Keratinocyte (primary cell): ENCODE measurements at places on chromosomes 11 and 22. TPM values are rescaled to one million over a fixed set of nuclear protein-coding genes. Genes with fewer than 3 reads are reported as not detected.
A peak's percentile ranks its signal among the peaks of the same experiment; 100 is the strongest.

GRCh38 chr22:44926491-44927415 lies 83.1 kb downstream of the PHF21B start:
- no peaks in the 10 kb centered on the region for H3K36me3 ChIP-seq
- no peak overlapping the region for H3K27ac ChIP-seq
- DNase-seq = no peak

- no peak for DNase-seq
- no peak overlapping the region for H3K4me3 ChIP-seq
- H3K36me3 ChIP-seq = no peaks in the 10 kb centered on the region
- peak overlapping the region; percentile 44 for H3K27ac ChIP-seq
- H3K4me1 ChIP-seq = peaks cover 13% of the 10 kb centered on the region
- no peaks in the 10 kb centered on the region for H3K27me3 ChIP-seq
These were observed 6.7 kb downstream of the CENPM start for GRCh38 chr22:41939981-41940831.

DNA sequence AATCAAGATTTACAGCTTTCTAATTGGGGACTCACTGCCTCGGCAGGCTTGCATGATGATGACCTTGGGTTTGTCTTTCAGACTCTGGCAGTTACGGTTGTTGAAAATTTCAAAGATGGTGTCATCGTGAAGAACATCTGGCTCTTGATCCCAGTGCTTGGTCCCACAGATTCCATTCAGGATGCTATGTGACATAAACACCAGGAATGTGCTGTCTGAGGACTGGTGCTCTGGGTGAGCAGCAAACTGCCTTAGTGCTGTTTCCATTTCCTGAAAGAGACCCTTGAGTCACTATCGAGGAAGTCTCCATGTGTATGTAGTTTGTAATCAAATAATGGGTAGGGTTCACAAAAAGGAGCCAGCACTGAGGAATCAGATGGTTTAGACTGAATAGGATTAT lies 7.1 kb downstream of the CASP12 start:
- no peak overlapping the region for H3K27ac ChIP-seq
- H3K4me3 ChIP-seq = no peak overlapping the region
- no peaks in the 10 kb centered on the region for H3K27me3 ChIP-seq
- H3K4me1 ChIP-seq = no peaks in the 10 kb centered on the region
- DNase-seq = no peak

- DNase-seq = no peak
- H3K4me3 ChIP-seq = no peak overlapping the region
- H3K27me3 ChIP-seq = peaks cover 3% of the 10 kb centered on the region
- H3K36me3 ChIP-seq = no peaks in the 10 kb centered on the region
These were observed 1104.8 kb downstream of the DLG2 start for GRCh38 chr11:84522331-84522730.

Gene MAPK8IP1
- polyA plus RNA-seq = 0.51 to 0.95 TPM (median 0.83 TPM) in 3 replicates

DNA sequence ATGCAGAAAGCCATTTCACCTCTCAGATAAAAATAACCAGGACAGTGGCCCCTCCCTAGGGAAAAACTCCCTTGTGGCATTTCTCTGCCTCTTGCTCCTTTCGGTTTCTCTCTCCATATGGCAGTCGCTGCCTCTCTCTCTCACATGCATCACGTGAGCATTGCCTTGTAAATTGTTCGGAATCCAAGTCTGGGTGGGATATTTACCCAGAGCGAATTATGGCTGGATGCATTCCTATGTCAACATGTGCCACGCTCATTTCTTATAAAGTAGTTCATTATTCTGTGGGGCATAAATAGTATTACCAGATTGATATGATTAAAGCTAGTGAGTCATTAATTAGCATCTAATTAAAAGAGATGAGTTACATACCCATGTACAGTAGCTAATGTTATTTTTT lies 392.9 kb downstream of the INSC start:
- no peak overlapping the region for H3K4me3 ChIP-seq
- no peaks in the 10 kb centered on the region for H3K4me1 ChIP-seq
- H3K36me3 ChIP-seq = no peaks in the 10 kb centered on the region
- H3K27me3 ChIP-seq = no peaks in the 10 kb centered on the region

GRCh38 chr11:2888266-2888968 lies 2.8 kb upstream of the CDKN1C start:
- peaks cover 24% of the 10 kb centered on the region for H3K27me3 ChIP-seq
- no peak overlapping the region for H3K4me3 ChIP-seq
- DNase-seq = no peak
- peaks cover 29% of the 10 kb centered on the region for H3K4me1 ChIP-seq
- H3K36me3 ChIP-seq = no peaks in the 10 kb centered on the region

GRCh38 chr22:21067901-21068680 lies 22.3 kb downstream of the LRRC74B start:
- H3K4me1 ChIP-seq = peaks cover 6% of the 10 kb centered on the region
- H3K27ac ChIP-seq = no peak overlapping the region
- H3K27me3 ChIP-seq = peaks cover 8% of the 10 kb centered on the region
- DNase-seq = no peak
- H3K36me3 ChIP-seq = no peaks in the 10 kb centered on the region

DNA sequence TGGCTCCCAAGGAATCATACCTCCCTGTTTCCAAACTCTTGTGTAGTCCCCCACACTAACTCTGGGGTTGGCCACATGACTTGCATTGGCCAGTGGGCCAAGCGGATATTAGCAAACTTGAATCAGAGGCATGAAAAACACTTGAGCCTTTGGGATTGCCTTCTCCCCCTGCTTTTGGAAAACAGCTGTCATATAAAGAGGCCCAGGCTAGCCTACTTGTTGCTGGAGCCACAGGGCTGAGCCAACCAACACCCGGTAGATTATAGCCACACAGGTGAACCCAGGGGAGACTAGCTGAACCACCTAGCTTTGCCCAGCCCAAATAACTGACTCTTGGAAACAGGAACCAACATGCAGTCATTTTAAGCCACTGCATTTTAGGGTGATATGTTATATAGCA lies 354.8 kb downstream of the TENM4 start:
- peaks cover 25% of the 10 kb centered on the region for H3K4me1 ChIP-seq
- no peak overlapping the region for H3K4me3 ChIP-seq
- H3K36me3 ChIP-seq = no peaks in the 10 kb centered on the region
- no peaks in the 10 kb centered on the region for H3K27me3 ChIP-seq

GRCh38 chr11:43697679-43698078 lies 17.1 kb downstream of the HSD17B12 start:
- no peak overlapping the region for H3K27ac ChIP-seq
- DNase-seq = no peak
- no peaks in the 10 kb centered on the region for H3K27me3 ChIP-seq
- no peak overlapping the region for H3K4me3 ChIP-seq
- peaks cover 7% of the 10 kb centered on the region for H3K36me3 ChIP-seq

- no peak for DNase-seq
- H3K27me3 ChIP-seq = no peaks in the 10 kb centered on the region
- peak overlapping the region; percentile 87 for H3K27ac ChIP-seq
- no peaks in the 10 kb centered on the region for H3K36me3 ChIP-seq
- peak overlapping the region; percentile 78 for H3K4me3 ChIP-seq
- peaks cover 52% of the 10 kb centered on the region for H3K4me1 ChIP-seq
These were observed 40.9 kb upstream of the BLID start for GRCh38 chr11:122156940-122157382.

DNA sequence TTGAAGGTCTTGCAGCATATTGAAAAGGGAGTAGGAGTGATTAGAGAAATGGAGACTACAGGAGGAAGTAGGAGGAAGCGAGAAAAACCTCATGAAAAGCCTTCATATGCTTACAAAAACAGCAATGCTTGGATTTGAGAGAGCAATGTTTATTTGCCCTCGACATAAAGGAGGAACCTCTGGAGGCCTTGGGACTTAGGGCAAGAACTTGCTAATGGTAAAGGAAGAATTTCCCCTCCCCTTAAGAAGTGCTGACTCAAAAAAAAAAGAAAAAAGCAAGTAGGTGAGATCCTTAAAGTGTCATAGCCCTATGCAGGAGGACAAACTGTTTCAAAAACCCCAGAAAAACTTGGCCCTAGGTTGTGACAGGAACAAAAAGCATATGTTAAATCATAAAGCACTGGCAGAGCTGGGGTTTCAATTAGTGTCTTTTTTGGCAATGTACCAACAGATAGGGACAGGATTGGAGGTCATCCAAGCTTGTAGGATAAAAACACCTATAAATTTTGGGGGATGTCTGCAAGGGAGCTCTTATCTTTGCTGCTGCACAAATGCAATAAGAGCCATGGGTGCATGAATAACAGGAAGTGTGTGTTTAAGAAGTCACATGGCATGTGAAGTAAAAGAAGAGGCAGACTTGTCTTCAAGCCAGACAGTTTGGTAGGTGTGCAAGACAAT lies 4.9 kb downstream of the GLYAT start:
- no peak overlapping the region for H3K4me3 ChIP-seq
- H3K27me3 ChIP-seq = no peaks in the 10 kb centered on the region
- H3K4me1 ChIP-seq = peaks cover 2% of the 10 kb centered on the region
- no peak for DNase-seq
- no peaks in the 10 kb centered on the region for H3K36me3 ChIP-seq

Gene SLC22A25
- not detected in 3 replicates for polyA plus RNA-seq

- no peak overlapping the region for H3K27ac ChIP-seq
- no peaks in the 10 kb centered on the region for H3K36me3 ChIP-seq
- no peaks in the 10 kb centered on the region for H3K27me3 ChIP-seq
- no peaks in the 10 kb centered on the region for H3K4me1 ChIP-seq
- DNase-seq = no peak
These were observed 874 bp downstream of the APOL1 start for GRCh38 chr22:36253523-36254490.

GRCh38 chr11:25423436-25424199 lies 908.3 kb upstream of the ANO3 start:
- no peak overlapping the region for H3K27ac ChIP-seq
- no peaks in the 10 kb centered on the region for H3K4me1 ChIP-seq
- no peak for DNase-seq
- H3K36me3 ChIP-seq = no peaks in the 10 kb centered on the region

- H3K4me3 ChIP-seq = no peak overlapping the region
- H3K27me3 ChIP-seq = peaks cover 5% of the 10 kb centered on the region
- no peak overlapping the region for H3K27ac ChIP-seq
These were observed 90.5 kb upstream of the ARHGAP32 start for GRCh38 chr11:129282634-129283033.

GRCh38 chr11:106295974-106296373 lies 218.5 kb downstream of the AASDHPPT start:
- H3K4me3 ChIP-seq = no peak overlapping the region
- no peaks in the 10 kb centered on the region for H3K27me3 ChIP-seq
- DNase-seq = no peak
- H3K4me1 ChIP-seq = no peaks in the 10 kb centered on the region
- no peak overlapping the region for H3K27ac ChIP-seq

Gene TH
- 0.50 to 0.86 TPM (median 0.67 TPM) in 3 replicates for polyA plus RNA-seq

DNA sequence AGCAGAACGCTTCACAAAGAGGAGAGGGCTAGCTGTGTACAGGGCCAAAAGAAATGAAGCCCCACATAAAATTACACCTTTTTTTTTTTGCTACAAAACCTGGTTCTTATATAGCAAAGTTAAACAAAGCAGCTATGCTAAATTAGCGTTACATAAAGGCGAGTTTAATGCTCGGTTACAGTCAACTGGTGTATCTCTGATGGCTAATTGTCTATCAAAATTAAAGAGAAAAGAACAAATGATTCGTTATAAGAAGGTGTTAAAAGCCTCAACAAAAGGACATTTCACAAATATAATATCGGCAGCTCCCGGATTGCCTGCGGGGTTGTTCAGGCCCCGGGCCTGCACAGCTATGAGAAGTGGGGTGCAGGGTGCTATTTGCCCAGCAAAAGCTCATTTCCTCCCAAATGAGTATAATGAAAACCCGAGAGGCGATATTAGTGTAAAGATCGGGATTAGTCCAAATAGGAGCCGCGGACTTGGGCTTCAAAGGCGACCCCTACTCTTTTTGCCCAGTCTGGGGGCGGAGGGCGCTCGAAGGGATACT lies 13.3 kb upstream of the PAX6 start:
- no peaks in the 10 kb centered on the region for H3K36me3 ChIP-seq
- no peak overlapping the region for H3K4me3 ChIP-seq
- H3K27ac ChIP-seq = no peak overlapping the region
- H3K4me1 ChIP-seq = no peaks in the 10 kb centered on the region
- DNase-seq = no peak

Gene FGF19
- 0.08 to 0.12 TPM in 2 of 3 replicates, not detected in the other for polyA plus RNA-seq

DNA sequence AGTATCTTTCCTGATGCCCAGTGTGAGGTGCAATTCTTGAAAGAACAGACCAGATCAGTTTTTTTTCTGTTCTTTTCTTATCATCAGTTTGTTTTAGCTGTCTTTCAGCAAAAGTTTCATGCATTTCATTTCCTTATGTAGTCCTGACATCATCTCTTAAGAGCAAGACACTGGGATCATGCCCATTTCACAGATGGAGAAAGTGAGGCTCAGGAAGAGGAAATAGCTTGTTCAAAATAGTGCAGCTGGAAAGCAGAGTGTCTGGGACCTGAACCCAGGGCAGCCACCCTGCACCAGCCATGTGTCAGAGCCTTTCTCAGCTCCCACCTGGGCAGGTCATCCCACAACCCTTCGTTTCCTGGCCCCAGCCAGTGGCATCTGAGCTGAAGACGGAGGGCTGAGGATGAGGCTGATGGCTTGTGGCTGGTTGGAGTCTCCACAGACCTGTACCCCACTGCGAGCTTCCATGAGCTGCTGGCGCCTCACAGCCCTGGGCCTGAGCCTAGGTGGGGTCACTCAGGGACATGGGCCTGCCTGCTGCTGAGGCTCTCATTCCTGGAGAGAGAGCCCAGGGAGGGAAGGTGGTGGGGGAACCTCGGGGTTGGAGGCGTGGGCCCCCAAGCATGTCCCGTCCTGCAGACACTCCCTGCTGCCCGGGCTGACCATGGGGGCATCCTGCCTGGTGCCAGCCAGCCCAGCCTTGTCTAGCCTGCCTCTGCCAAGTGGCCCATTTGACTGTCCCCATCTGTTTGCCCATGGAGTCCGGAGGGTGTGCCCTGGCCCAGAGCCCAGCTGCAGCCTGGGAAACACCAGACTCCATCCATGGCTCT lies 61.8 kb downstream of the SMIM38 start:
- H3K27ac ChIP-seq = no peak overlapping the region
- H3K4me1 ChIP-seq = peaks cover 10% of the 10 kb centered on the region
- H3K4me3 ChIP-seq = no peak overlapping the region
- H3K36me3 ChIP-seq = no peaks in the 10 kb centered on the region

Gene ROBO3
- polyA plus RNA-seq = 13.6 to 19.2 TPM (median 17.0 TPM) in 3 replicates

Gene ST14
- 45.8 to 74.8 TPM (median 66.2 TPM) in 3 replicates for polyA plus RNA-seq

Gene FIBIN
- 0.08 to 0.30 TPM (median 0.18 TPM) in 3 replicates for polyA plus RNA-seq

- peak overlapping the region; percentile 43 for H3K27ac ChIP-seq
- H3K27me3 ChIP-seq = no peaks in the 10 kb centered on the region
- H3K4me3 ChIP-seq = no peak overlapping the region
- H3K4me1 ChIP-seq = peaks cover 33% of the 10 kb centered on the region
These were observed 36.3 kb upstream of the CFAP300 start for GRCh38 chr11:102010776-102011494.

GRCh38 chr11:12319461-12319951 lies 57.9 kb upstream of the PARVA start:
- no peak overlapping the region for H3K4me3 ChIP-seq
- peaks cover 35% of the 10 kb centered on the region for H3K36me3 ChIP-seq
- no peak for DNase-seq
- no peaks in the 10 kb centered on the region for H3K27me3 ChIP-seq
- H3K4me1 ChIP-seq = no peaks in the 10 kb centered on the region

GRCh38 chr11:75615751-75616150 lies 53.1 kb downstream of the MAP6 start:
- no peak overlapping the region for H3K4me3 ChIP-seq
- no peaks in the 10 kb centered on the region for H3K4me1 ChIP-seq
- DNase-seq = no peak
- no peak overlapping the region for H3K27ac ChIP-seq
- no peaks in the 10 kb centered on the region for H3K27me3 ChIP-seq

GRCh38 chr11:32852207-32852606 lies 22.5 kb downstream of the PRRG4 start:
- peaks cover 9% of the 10 kb centered on the region for H3K4me1 ChIP-seq
- H3K27ac ChIP-seq = peak overlapping the region; percentile 70
- peak; percentile 46 for DNase-seq
